ENCODE measurements at places on chromosomes 4 and X. TPM values are rescaled to one million over a fixed set of nuclear protein-coding genes. Genes with fewer than 3 reads are reported as not detected.

DNA sequence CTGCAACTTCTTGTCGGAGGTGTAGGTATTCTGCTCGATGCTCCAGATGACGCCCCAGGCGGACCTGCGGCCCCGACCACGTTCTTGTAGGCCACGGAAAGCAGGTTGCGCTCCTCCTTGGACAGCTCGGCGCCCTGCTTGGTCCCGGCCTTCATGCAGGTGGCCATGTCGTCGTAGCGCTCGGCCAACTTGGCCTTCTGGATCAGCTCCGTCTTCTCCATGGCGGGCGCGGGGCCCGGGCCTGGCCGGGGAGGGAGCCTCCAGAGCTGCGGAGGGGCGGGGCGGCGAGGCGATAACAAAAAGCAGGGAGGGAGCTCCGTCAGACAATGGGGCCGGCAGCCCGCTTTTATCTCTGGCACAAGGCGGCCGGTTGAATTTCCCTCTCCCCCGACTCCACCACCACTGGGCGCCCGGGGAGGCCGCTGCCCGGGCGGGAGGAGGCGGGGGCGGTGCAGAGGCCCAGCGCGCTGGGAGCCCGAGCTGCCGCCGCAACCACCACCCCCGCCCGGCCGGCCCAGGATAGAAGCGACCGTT lies 28.3 kb upstream of the DRP2 start:
- no peak for DNase-seq

GRCh38 chr4:145565328-145565727 lies 53.9 kb upstream of the MMAA start:
- no peak for DNase-seq

DNA sequence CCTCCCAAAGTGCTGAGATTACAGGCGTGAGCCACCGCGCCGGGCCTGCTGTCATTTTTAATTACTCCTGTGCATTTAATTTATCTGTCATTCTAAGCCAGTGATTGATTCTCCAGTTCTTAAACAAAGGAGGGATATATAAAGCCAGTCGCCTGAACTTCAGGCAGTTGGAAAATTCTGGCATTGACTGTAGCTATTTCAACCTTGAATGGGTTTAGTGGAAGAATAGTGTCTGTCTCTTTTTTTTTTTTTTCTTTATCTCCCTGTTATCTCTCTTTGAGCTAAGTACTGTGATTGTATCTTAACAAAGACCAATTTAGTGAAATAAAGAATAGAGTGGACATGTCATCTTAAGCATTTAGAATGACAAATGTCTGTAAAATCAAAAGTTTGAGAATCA lies 11.0 kb downstream of the NEIL3 start:
- no peak for DNase-seq

- peak; percentile 73 for DNase-seq
Observed at GRCh38 chr4:2101346-2102044, 42.4 kb downstream of the NAT8L start.

GRCh38 chr4:118889312-118889691 lies 648 bp downstream of the SYNPO2 start:
- DNase-seq, result no peak

DNA sequence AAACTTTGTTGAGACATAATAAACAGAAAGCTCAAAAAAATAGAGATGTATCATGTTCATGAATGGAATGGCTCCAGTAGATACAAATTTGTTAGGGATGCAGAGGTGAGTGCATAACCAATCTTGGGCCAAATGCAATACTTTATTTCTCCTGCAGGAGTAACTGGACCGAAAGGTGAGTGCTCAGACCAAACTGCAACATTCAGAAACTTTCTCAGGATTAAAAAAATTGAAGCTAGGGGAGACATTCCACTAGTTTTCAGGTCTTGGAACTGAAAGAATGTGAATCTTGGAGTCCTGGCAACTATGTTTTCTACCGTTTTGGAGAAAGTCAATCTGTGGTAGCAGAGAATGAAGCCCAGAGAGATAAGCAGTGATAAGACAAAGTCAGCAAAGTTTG lies 21.2 kb upstream of the LCORL start:
- no peak for DNase-seq

GRCh38 chrX:39328661-39329060 lies 527.4 kb downstream of the MID1IP1 start:
- DNase-seq, result no peak

DNA sequence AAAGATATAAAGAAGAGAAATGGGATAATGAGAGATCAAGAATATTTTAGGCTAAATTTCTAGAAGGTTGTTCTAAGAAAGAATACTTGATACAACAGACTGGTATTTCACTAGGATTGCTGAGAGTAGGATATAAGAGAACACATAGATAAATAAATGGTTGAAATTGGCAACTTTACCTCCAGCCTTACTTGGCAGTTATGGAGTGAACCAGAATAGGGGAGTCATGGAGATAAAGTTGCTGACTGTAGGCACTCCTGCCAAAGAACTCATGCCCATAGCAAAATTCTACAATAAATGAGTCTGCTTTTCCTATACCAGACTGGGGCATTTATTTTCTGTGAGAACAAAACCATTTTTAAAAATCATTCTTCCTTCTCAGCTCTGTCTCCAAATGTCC lies 26.4 kb upstream of the MMRN1 start:
- no peak for DNase-seq

- DNase-seq, result no peak
Observed at GRCh38 chr4:188396037-188396436, 256.8 kb downstream of the TRIML1 start.

DNA sequence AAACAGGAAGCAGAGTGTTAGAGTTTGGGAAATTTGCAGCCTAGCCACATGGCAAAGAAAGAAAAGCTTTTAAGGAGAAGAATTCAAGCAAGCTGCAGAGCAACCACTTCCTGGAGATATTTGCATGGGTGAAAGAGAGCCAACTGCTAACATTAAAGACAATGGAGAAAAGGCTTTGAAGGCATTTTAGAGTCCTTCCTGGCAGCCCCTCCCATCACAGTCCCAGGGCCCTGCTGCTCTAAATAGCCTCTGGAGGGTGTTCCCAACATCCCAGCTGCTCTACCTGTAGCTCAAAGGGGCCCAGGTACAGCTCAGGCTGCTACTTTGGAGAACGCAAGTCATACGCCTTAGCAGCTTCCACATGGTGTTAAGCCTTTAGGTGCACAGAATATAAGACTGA lies 235.9 kb upstream of the FMR1 start:
- no peak for DNase-seq

DNA sequence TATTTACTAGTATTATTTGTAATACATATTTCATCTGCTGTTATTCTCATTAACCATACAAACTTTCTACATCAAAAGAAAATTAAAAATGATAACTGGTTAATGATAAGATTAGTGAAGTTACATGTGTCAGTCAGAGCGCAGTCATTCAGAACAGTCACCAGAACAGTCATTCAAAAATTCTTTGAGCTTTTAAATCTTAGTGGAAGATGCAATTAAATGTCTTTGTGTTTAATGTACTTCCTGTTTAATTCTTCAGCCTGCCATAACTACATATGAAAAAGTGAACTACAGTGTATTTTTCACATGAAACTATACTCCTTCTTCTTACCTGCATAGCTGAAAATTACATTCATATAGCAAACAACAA lies 179.7 kb upstream of the NDST4 start:
- peak; percentile 1 for DNase-seq

DNA sequence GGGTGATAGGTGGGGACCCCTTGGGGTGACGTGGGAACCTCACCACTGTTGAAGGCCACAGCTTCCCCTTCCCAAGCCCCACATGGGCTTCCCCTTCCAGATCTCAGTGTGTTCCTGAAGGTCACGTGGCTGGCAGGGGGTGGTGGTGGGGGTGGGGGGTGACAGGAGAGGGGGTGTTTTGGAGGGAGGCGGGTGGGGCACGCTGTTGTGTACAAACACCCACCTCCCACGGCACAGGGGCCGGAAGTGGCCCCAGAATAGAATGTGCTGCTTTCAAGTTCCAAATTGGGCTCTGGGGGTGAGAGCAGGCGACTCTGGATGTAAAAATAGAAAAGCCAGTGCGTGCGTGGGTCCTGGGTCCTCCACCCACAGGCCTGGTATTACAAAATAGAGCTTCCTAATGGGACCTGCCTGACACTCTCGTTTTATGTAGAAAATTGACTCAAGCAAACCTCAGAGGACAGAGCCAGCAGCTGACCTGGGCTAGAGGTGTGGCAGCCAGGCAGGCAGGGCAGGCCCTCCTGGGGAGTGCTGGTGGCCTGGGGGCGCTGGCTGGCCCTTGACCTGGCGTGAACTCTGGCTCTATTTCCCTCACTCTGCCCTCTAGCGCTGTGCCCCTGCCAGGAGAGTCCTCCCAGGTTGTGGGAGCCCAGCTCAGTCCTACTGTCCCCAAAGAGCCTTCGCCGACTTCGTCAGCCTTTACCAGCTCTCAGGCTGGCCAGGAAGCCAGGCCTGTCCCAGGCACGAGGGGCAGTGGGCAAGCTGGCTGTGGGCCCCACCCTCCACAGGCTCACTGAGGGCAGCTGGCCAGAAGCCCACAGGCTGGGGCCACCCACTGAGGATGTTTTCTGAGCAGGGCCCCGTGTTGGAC lies 5.4 kb upstream of the SH3BP2 start:
- DNase-seq, result no peak

GRCh38 chr4:25403699-25404098 lies 26.6 kb downstream of the ANAPC4 start:
- DNase-seq, result no peak

GRCh38 chrX:10495677-10496076 lies 124.7 kb downstream of the MID1 start:
- DNase-seq, result no peak

GRCh38 chrX:70030301-70030767 lies 19.4 kb downstream of the AWAT2 start:
- peak; percentile 40 for DNase-seq

GRCh38 chr4:77154761-77155499 lies 2.1 kb upstream of the CCNG2 start:
- DNase-seq, result no peak

GRCh38 chrX:25002661-25003020 lies 13.1 kb downstream of the ARX start:
- no peak for DNase-seq

DNA sequence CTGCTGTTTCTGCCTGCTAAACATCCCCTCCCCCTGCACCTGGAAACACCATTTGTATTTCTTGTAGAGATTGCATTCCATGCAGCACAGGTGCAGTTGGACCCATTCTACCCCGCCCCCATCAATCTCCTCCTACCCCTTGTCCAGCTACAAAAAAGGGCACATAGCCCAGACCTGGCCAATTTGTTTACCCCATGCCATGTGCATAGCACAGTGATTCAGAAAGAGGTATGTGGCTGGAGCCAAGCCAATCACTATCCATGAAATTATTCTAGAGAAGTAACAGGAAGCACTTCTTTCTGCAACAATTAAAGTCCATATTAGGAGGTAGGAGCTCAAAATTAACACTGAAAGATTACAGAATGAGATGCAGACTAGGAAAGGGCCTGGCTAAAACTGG lies 20.2 kb upstream of the TMEM184C start:
- DNase-seq, result peak; percentile 89

DNA sequence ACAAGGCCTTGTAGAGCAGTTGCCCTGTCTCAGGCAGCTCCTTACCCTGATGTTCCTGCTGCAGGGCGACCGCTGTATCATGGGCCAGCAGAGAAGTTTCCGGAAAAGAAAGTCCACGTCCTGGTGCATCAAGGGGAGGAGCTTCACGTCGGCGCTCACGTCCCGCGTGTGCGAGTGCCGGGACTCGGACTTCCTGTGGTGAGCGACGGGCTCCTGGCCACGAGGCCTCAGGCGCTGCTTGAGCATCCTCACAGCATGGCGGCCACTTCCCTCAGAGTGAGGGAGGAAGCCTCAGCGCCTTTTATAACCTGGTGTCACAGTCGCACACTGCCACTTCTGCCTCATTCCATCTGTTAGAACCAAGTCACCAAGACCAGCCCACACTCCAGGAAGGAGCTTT lies 225.5 kb downstream of the AFAP1 start:
- DNase-seq, result no peak

DNA sequence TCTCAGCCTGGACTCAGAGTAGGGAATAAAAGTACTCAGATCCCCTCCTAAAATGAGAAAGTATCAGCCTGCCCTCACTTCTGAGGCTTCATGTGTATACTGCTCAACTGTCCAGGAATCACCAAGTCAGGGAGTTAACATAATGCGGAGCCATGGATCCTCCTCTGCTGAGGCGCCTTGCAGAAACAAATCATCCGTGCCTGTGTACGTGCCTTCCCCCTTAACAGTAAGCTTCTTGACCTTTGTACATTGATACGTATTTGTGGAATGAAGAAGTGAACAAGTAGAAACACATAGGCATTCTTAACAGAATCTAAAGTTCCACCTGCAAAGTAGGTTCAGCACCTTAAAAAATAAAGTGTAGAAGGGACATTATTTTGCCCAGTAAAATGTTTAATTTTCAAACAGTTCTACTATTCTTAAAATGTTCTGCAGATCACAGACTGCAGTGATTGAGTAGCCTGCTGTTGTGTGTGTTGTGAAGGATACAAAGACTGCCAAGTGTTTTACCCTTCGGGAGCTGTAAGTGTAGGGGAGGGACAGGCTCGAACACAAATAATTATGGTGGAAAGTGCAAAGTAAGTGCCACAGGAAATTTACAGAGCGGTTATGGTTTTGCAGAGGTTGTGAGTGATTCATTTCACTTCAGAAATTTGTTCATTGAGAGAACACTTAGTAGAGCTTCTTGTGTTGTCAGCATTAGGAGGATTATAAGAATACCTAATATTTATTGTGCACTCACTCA lies 61.9 kb downstream of the ARHGAP10 start:
- DNase-seq, result peak; percentile 88

Gene VCX3B
- 0.26 TPM for total RNA-seq

Gene ITGB1BP2
- total RNA-seq, result 2.4 TPM

Gene GPR143
- 0.79 TPM for total RNA-seq

Gene PRSS12
- 24.2 TPM for total RNA-seq

Gene PRDM8
- total RNA-seq, result 0.53 TPM

Gene MAP7D2
- 0.38 TPM for total RNA-seq

Gene VCX
- not detected for total RNA-seq

Gene PABPC1L2B
- not detected for total RNA-seq

Gene MTCP1
- 1.8 TPM for total RNA-seq

Gene SHISA3
- not detected for total RNA-seq

Gene ATRX
- total RNA-seq, result 41.2 TPM

Gene KLHL5
- 84.6 TPM for total RNA-seq

Gene EDA
- 0.26 TPM for total RNA-seq

Gene OTC
- not detected for total RNA-seq
